Fibroblast of lung (primary cell): ENCODE measurements at places on chromosomes 3 and 15. TPM values are rescaled to one million over a fixed set of nuclear protein-coding genes. Genes with fewer than 3 reads are reported as not detected.

DNA sequence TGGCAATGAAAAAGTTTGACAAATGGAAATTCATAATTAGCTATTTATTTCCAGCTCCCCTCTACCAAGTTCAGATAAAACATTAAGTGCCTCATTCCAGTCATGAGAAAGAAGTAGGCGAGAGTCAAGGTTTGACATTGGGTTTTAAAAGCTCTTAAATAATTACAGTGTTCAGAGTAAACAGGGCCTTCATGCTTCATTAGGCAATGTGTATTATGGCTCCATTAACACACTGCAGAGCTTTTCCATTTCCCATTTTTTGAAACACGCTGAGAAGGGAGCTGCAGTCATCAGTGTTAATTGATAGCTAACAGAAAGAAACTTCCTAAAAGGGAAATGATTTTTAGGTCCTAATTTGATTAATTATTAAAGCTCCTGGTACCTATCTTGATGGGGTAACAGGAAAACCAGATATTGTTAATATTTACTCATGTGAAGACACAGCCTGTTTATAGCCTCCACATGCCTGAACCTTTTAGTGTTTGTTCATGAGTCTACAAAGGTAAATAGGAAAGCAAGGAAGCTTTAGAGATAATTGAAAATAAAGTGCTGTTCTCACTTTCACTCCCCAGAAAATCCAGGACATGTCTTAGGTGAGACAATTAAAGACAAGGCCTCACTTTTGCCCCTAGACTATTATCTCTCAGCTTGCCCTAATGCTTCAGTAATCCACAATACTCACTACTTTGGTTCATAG is 28.7 kb downstream of the SST start:
- no peak for DNase-seq

Gene CLDN11
- total RNA-seq = 107 and 131 TPM in 2 replicates

DNA sequence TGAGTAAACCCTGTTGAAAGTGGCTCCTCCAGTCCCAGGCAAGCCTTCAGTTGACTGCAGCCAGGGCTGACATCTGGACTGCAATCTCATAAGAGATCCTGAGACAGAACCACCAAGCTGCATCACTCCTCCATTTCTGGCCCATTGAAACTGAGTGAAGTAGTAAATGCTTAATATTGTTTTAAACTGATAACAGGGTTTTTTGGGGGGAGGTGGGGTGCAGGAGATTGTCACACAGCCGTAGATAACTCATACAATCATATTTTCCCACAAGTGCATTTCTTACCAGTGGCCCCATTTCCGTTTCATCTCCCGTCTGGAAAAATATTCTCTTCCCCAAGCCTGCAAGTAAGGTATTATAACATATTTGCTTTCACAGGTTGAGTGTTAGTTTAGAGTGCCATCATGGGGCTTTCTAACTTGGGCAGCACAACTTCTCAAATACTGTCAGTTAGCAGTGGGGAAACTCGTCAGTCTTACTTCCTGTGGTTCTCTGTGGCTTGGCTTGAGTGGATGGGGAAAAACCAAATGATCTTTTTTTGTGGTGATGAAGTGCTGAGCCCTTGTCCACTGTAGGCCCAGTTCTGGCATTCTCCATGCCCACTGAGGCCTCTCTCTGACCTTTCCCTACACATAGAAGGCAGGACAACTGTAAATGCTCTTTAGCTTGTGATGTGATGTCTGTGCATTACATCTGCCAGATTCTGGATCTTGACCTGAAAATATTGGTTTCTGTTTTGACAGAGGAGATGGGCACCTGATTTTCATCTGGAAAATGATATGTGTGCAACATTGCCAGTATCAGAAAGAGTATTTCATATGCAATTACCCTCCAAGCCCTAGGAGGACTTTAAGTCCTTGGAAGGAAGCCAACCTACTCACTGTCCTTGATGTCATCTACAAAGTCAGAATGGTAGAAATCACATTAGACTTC is 90.1 kb upstream of the BHLHE40 start:
- peak; percentile 5 for DNase-seq

- DNase-seq = no peak
These were observed 56.3 kb upstream of the ICE2 start for GRCh38 chr15:60535265-60535664.
